ENCODE measurements at places on chromosomes 7 and 10.

DNA sequence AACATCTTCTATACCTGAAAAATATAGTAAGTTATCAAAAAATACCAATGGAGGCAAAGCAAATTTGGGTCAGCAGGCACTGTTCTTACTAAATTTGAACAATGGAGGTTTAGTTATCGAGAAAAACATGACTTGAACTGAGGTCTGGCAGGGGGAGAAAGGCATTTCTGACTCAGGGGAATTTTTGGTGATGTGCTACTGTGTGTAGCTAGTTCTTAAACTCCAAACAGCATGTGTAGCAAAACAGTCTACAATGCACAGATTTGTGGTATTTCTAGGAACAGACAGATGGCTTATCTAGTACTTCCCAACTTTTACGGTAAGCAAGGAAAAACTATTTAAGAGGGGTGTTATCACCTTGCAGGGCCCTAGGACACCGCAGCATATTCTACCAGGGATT, 311.6 kb upstream of the LRRN3 start:
- DNase-seq = no peak

- no peak for DNase-seq
These were observed 44.9 kb upstream of the ANK3 start for GRCh38 chr10:60434418-60435046.

GRCh38 chr10:55369670-55370420, 568.8 kb upstream of the PCDH15 start:
- DNase-seq = no peak

DNA sequence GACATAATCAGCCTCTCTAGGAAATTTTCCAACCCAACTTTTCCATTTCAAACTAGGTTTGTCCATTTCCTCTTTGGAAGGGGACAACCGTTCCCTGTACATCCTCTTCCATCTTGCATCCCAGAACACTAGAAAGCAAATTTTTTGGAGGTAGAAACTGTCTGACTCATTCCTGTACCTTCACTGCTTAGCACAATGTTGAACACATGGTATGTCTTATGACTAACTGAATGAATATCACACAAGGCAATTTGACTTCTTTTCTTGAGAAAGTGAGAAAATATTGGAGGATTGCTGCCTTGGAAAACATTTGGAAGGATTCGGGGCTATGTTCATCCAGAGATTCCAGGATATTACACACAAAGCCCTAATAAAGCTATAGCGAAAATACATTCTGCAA, 289.1 kb downstream of the FGFR2 start:
- DNase-seq = no peak
